Stimulated activated naive CD8-positive, alpha-beta T cell treated with anti-CD3 and anti-CD28 coated beads, Interleukin-15, amount 100 ng/mL, for 72 hours (primary cell): ENCODE measurements at places on chromosomes 12 and 14.

DNA sequence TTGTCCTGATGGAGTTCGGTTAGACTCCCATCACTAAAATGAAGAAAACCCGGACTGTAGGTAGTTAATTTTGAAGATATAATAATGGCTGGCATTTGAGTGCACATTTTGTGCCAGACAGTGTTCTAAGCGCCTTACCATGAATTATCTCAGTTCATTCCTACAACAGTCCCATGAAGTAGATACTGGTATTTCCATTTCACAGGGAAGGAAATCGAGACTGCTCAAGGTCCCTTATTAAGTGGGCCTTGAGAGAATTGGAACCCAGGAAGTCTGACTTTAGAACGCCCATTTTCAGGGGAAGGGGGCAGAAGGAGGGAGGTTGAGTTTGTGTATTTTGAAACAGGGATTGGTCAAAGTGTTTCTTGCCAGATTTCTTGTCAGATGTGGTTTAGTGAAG lies 855 bp downstream of the MNAT1 start:
- DNase-seq = no peak

DNA sequence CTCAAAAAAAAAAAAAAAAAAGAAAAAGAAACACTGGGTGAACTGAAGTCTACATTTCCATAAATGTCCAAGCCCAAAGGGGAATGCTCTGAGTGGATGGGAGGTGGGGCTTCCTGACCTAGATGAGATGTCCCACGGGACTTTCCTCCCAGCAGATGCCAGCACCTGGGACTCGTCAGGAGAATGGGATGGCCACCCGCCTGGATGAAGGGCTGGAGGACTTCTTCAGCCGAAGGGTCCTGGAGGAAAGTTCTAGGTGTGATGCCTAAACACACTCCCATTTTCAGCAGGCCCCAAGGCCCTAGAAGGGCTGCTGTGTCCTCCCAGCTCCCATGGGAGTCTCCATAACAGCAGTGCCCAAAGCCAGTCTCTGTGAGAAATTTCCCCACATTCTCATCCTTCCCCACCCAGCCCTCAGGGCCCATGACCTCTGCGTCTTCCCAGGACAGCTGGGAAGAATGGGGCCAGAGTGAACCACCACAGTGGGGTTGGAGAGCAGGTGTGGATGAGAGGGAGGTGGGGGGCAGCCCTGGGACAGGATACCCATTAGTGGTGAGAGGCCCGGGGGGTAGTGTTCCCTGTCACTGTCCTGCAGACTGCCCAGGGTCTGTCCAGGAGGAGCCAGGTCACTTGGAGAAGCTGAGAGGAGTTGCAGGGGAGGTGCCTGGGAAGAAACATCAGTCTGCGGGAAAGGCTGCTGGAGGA lies 7.1 kb upstream of the CPNE6 start:
- no peak for DNase-seq

DNA sequence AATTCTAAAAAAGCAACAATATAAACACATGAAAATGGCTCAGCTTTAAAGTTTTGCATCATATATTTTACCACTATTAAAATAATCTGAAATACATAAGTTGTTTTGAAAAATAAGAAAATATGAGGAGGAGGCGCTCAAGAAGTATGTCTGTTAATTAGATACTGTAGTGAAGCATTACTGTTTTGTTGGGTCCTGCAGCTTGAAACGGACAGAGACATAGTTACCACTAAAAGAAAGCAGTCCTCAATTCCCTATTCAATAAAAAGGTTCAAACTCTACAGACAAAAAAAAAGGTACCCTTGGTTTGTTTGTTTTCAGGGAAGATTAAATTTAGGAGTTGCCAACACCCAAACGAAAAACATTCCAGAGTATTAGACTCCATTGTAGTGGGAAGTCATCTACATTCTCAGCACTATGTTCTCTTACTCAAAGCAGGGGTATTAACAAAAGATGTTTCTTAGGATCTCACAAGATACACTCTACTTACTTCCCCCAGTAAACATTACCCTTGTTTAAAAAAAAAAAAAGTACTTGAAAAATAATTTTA lies 3.0 kb downstream of the PAWR start:
- DNase-seq = no peak

GRCh38 chr14:50544911-50545310 lies 12.5 kb upstream of the MAP4K5 start:
- no peak for DNase-seq

- no peak for DNase-seq
Measured at GRCh38 chr12:46470975-46471374, 98.4 kb upstream of the SLC38A2 start.

- no peak for DNase-seq
Measured at GRCh38 chr12:31225656-31226535, 100.1 kb downstream of the SINHCAF start.

- DNase-seq = no peak
Measured at GRCh38 chr12:42187799-42188198, 43.1 kb upstream of the GXYLT1 start.

GRCh38 chr12:1760566-1761382 lies 59.6 kb upstream of the LRTM2 start:
- no peak for DNase-seq

DNA sequence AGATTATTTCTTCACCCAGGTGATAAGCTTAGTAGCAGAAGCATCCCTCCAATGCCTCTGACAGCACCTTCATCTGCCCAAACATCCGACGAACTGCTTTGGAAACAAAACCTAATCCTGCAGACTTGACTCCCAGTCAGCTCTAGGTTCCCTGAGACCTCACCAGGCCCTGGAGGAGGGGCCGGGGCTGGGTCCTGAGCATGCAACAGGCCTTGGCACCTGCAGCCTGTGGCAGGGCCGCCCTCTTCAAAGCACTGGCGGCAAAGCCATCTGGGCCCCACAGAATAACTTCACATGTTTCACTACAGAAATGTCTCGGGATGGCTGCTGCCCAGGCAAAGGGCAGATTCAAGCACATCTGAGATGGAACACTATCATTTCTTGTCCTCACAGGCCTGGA lies 133.3 kb downstream of the PIWIL1 start:
- no peak for DNase-seq

DNA sequence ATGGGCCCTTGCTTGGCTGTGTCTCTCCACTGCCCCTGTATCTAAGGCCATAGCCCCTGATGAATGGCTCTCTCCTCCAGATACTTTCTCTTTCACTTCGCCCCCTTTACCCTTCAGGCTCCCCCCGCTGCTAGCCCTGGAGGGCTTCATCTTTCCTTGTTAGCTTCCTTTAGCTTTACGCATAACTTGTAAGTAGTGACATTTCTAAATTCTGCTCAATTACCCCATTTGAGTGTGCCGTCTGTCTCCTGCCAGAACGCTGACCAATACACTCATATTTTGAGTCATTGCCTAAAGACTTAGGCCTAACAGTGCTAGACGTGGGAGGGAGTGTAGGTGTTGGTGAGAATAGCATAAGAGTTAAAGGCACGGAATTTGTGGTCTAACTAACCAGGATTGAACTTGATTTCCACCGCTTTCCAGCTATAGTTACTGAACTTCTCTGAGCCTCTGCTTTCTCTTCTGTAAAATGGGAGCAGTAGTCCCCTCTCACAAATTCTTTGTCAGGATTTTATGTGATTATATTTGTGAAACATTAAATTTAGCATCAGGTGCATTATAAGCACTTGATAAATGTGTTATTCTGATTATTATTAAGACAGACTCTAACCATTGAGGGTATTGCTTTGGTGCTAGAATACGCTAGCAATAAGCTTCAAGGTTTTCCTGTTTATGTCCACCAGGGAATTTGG lies 129.3 kb downstream of the ZFP36L1 start:
- DNase-seq = peak; percentile 46
